Stimulated activated CD8-positive, alpha-beta memory T cell treated with anti-CD3 and anti-CD28 coated beads, Interleukin-7, amount 100 ng/mL, for 1 hour (primary cell): ENCODE measurements at places on chromosomes 12 and 14.

GRCh38 chr12:56150563-56150962 lies 1.8 kb upstream of the MYL6B start:
- no peak for DNase-seq

DNA sequence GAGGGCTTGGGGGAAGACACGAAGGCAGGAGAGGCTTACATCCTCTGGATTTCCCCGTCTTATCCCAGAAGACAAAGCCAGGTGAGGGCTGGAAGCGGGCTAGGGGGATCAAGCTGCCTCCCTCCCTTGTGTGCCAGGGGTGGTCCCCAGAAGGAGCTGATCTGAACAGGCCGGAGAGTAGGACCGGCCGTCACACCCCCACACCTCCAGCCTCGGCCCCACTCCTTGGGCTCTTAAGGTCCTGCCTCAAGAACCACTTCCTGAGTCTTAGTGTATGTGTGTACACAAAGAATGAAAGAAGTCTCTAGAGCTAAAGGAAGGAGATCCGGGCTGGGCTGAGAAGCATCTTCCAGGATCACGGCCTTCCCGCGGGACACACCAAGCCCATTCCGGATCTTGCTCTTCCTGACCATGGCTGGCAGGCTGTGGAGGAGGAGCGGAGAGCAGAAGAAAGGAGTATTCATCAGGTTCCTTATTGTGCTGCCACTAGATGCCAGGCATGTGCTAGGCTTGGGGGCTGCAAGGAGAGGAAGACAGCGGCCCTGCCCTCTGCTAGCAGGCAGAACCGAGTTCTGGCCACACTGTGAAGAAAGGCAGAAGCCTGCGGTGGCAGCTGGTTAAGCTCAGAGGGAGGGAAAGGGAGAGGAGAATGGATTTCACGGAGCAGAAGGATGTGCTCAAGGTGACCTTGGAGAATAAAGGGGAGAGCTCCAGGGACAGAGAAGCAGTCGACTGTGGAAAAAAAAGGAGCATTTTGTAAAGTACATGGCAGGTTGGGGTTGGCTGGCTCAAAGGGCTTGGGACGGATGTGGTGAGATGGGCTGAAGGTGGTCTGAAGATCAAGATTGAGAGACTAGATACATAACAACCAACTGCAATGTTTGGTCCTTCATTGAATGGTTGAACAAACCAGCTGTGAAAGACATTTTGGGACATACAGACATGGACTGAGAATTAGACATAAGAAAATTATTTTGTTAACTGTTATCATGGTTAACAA lies 1.3 kb upstream of the CD63 start:
- no peak for DNase-seq

- no peak for DNase-seq
Measured at GRCh38 chr12:27319409-27319808, 13.2 kb upstream of the BMAL2 start.

DNA sequence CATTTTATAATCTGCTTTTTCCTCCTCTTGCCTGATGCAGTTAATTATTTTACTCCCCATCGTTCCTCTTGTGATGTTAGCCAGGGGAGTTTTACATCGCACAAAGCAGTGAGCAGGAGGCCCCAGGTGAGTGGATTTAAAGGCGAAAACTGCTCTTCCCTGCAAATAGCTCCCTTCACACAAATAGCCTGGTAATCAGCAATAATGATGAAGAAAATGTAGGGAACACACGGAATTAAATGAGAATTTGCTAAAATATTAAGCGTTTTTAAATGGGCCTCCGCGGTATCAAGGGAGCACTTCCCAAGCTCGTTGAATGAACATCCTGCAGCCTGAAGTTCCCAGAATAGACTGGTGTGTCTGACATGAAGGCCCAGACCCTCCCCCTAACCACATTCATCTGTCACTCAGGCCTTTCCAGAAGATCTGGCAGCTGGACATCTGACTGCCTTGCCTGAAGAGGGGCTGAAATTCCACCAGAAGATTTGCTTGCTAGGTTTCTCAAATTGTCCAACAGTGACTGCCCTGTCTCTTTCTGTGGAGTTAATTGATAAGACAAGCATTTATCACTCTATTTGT lies 127.2 kb downstream of the CCDC60 start:
- DNase-seq = no peak

DNA sequence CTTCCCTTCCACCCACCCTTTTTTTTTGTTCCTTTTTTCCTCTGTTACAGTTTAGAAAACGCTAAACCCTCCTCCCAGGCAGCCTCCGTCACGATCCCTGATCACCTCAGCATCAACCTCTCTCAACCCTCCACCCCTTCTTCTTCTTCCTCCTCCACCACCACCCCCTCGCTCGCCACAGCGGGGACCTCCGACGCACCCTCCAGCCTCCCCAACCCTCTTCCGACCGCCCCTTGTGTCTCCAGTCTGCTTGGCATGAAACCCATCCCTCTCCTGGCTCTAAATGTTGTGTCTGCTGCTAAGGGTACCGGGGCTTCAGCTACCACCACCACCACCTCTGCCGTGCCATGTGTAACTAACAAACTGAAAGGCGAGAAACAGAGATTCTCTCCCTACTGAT lies 22.9 kb downstream of the PCBP2 start:
- no peak for DNase-seq

DNA sequence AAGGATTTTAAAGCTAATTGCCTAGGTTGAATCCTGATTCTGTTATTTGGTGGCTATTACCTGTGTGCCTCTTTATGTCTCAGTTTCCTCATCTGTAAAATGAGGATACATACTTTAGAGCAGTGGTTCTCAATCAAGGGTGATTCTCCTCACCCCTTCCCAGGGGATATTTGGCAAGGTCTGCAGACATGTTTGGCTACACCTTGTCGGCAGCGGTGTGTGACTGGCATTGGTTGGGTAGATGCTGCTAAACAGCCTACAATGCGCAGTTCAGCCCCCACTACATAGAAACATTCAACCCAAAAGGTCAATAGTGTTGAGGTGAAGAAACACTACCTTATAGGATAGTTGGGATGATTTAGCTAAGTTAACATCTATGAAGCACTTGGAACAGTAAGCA lies 23.4 kb downstream of the LDHB start:
- DNase-seq = no peak

DNA sequence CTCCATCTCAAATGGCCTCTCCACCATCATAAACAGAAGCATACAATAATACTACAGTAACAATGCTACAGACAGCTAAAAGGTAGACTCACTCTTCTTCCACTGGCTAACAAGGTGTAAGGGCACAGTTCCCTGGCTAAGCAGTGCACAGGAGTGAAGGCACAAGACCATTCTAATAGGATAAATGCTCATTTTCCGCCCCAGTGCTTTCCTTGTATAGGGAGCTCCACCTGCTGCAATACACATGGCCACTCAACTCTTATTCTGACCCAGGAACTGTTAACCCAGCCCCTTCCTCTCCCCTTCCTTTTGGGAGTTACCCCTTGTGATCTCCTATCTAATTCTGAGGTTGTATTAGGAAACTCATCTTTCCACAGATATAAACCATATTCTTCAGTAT lies 124.6 kb downstream of the KCNK10 start:
- no peak for DNase-seq

DNA sequence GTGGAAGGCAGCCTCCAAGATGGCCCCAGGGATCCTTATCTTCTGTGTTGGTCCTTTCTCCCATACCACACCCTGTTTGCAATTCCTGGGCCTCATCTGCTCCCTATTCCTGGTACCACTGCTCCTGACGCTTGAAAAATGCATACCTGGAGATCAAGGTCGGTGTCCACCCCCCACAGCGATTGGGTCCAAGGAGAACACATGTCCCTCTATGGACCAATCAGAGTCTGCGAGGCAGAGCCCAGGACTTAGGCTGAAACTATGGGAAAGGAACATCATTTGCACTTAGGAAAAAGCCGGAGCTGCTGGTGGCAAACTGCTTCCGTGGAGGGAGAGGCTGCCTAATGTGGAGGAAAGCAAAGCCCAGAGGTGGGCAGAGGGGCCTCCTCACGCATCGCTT lies 33.3 kb upstream of the ITPK1 start:
- no peak for DNase-seq

DNA sequence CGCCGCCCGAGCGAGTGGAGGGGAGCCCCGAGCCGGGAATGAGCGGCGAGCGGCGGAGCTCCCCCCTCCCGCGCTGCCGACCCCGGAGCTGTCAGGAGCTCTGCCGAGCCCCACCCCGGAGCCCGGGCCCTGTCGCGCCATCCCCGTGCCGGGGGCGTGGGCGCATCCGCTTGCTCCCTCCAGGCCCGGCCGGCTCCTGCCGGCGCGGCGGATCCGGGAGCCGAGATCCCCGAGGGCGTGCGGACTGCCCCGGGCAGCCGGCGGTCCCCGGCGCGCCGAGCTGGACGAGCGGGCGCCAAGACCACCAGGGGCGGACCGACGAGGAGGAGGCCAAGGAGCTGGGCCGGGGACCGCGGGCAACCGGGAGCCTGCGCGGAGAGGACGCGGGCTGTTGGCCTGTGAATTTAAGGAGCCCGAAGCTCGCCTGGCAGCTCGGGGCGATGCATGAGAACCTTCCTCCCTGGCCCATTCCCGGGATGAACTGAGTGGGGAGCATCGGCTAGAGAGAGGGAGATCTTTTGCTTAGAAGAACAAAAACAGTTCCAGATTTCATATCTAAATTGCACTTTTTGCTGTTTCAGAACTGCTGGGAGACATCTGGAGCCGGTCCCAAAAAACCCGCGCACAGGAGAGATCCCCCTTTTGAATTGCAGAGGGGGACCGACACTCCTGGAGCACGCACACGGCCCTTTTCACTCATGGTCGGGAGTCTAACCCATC lies 2.0 kb downstream of the PTHLH start:
- DNase-seq = no peak

DNA sequence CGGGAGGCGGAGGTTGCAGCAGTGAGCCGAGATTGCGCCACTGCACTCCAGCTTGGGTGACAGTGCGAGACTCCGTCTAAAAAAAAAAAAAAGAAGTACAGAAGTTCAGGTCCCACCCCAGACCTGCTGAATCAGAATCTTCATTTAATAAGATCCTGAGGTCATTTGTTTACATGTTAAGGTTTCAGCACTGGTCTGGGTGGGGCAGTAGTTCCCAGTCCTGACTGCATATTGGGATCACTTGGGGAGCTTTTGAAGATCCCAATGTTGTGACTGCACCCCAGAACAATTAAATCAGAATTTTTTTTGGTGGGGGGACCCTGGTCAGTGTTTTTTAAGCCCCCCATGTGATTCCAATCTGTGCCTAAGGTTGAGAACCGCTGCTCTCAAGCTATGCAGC lies 11.7 kb upstream of the COL2A1 start:
- no peak for DNase-seq

DNA sequence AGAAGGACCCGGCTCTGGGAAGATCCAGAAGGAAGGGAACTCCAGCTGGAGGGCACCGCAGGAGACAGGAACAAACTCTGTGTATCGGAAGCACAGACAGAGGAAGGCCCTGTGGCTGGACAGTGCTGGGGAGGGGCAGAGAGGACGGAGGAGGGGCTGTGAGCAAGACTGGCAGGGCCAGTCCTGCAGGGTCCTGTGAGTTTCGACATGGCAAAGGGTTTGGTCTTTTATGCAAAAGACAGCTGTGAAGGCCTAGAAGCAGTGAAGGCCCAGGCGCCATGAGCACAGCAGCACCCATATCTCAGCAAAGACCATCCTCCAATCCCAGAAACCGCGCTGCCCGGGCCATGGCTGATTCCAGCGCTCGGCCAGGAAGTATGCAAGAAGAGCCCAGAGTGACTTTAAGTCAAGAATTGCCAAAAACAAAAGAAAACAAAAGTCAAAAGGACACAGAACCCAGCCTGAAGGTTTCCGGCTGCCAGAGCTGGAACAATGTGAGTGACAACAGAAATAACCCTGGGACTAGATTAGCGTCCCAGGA lies 126.5 kb downstream of the NCOR2 start:
- no peak for DNase-seq

GRCh38 chr12:132669166-132669879 lies 17.8 kb downstream of the POLE start:
- no peak for DNase-seq

DNA sequence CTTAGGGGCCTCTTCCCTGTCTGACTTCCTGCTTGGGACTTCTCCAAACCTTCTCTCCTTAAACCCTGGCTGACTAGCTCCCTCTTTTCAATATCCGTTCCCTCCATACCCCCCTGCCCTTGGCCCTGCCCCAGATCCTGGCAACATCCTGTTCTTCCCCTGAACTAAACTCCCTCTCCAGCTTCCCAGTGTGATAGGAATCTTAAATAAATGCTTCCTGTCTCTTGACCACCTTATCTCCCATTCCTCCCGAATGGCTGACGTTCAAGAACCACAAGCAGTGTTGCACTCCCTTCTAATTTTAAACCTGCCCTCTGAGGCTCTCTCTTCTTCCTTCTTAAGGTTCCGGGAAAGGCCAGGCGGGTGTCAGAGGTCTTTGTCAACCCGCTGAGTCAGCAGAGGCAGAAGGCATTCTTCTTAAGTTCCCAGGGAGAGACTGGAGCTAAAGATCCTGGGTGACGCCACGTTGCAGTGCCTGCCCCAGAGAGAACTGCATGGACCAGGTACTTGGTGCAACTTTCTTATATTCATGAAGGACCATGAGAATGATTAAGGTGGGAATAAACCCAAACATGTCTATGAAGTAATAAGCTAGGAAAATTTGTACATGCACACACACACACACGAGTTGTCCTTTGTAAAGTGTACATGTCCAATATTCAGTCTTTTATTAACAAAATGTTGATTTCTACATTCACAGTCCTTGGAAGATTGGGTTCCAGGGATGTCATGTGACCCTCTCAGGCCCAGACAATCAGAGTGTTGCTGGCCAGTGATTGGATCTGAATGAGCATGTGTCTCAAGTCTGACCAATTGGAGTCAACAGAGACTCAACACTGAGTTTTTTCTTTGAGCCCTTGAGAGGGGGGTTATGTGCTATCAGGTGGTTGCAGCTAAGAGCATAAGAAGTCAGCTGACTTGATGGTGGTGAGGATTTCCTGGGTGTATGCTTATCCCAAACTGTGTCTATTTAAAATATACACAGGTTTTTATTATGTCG lies 420.2 kb upstream of the TBX3 start:
- no peak for DNase-seq

DNA sequence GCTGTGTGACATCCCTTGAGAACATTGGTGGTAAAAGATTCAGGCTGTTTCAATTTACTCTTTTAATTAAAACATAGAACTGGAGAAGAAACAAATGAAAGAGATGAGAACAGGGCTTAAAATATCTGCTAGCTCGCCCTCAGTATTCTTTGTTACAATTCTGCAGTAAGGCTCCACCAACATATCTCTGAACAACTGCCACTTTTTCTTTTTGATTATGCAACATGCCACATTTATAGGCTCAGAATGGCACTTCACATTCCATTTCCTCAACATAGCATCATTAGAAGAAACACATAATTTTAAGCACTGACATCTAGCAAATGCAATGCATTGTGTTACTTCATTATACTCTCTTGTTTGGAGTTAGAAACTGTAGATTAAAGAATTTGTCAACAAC lies 1315.2 kb downstream of the LRFN5 start:
- DNase-seq = no peak

- DNase-seq = no peak
Measured at GRCh38 chr12:45124485-45125155, 73.7 kb upstream of the DBX2 start.
